ENCODE measurements at places on chromosomes 13 and 19.

DNA sequence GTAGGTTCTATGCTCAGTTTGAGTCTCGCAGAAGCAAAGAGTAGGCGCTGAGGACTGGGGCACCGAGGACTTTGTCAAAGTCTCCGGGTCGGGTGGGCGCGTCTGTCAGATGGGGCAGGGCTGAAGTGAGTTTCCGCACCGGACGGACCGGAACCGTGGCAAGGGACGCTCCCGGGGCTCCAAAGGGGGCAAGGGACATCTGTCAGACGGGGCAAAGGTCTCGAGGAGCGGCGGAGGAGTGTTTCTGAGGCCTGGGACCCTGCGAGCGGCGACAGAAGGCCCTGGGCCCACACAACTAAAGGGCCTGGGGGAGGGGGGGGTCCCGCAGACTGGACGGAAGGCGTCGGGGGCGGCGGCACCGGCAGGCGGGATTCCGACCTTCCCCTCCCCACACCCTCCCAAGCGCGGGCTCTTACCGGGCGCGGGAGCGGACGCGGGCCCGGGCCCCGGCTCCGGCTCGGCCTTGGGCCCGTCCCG is 13.3 kb upstream of the AKAP8L start:
- H3K4me1 ChIP-seq = peaks cover 24% of the 10 kb centered on the region
- peak overlapping the region; percentile 95 for H3K4me3 ChIP-seq
- DNase-seq = peak; percentile 84
- H3K27me3 ChIP-seq = no peaks in the 10 kb centered on the region

- peak overlapping the region; percentile 7 for H3K27ac ChIP-seq
- H3K36me3 ChIP-seq = peaks cover 26% of the 10 kb centered on the region
- DNase-seq = no peak
- H3K4me3 ChIP-seq = no peak overlapping the region
- peaks cover 1% of the 10 kb centered on the region for H3K4me1 ChIP-seq
These were observed 8.0 kb upstream of the PRR19 start for GRCh38 chr19:42293948-42294347.

DNA sequence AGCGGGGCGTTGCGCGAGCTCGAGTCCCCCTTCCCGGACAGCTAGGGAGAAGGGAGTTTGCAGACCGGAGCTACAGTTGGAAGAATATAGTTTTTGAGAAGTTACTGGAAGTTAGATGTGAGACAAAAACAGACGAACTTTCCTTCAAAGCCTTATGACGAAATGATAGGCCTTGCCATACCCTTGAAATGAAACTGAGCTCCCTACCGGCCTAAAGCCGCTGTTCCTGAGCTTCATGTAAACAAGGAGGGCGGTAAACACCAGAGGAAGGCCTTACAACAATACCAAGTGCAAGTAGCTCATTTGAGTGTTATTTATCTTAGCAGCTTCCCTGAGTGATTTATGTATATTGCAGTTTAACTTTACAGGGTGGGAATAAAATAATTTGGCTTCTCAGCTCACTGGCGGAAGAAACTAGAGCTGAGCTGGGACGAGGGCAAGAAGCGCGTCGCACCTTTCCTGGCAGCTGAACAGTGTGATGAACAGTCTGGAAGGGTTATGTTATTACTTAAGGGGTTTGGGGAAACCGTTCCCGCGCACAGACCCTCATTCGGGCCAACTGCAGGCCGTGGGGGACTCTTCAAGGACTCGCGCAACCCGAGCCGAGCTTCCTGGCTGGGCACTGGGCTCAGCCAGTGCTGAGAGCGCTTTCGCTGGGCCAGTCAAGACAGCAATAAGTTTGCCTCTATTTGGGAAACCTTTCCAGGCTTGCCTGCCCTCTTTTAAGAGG is 111.2 kb downstream of the KCNRG start:
- DNase-seq = no peak
- peak overlapping the region; percentile 89 for H3K27ac ChIP-seq
- peak overlapping the region; percentile 81 for H3K4me3 ChIP-seq
- H3K27me3 ChIP-seq = peaks cover 19% of the 10 kb centered on the region
- peaks cover 6% of the 10 kb centered on the region for H3K36me3 ChIP-seq

DNA sequence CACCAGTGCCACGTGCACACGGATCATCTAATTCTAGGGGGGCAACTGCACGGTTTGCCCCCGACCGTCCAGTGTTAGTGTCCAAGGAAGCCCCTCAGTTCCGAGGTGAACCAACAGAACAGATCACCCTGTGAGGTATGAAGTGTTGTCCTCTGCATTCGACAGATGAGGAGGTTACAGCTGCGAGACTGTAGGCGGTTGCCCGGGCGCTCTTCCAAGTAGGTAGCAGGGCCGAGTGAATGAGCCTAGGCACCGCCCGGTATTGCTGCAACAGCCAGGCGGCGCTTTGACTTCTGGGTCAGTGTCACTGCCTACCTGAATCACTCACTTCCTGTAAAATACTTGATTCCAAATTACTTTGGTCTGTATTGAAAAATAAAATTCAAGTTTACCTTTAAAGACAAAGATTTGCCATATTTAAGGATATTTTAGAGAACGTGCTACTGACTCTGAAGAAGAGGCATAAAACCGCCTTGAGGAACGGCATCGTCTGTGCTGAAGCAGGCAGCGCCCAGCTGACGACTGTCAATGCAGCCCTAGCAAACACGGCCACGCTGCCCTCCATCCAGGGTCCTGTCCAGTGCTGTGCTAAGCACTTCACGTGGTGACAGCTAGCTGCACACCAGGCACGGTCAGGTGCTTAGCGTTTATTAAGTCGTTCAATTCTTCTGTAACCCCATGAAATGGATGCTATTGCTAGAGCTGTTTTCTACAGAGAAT is 19.3 kb upstream of the RASA3 start:
- H3K4me3 ChIP-seq = no peak overlapping the region
- no peaks in the 10 kb centered on the region for H3K36me3 ChIP-seq
- peaks cover 10% of the 10 kb centered on the region for H3K4me1 ChIP-seq
- H3K27ac ChIP-seq = no peak overlapping the region

- H3K4me1 ChIP-seq = no peaks in the 10 kb centered on the region
- DNase-seq = no peak
- peaks cover 44% of the 10 kb centered on the region for H3K27me3 ChIP-seq
- no peak overlapping the region for H3K4me3 ChIP-seq
These were observed 82.5 kb upstream of the TM9SF2 start for GRCh38 chr13:99418843-99419140.

DNA sequence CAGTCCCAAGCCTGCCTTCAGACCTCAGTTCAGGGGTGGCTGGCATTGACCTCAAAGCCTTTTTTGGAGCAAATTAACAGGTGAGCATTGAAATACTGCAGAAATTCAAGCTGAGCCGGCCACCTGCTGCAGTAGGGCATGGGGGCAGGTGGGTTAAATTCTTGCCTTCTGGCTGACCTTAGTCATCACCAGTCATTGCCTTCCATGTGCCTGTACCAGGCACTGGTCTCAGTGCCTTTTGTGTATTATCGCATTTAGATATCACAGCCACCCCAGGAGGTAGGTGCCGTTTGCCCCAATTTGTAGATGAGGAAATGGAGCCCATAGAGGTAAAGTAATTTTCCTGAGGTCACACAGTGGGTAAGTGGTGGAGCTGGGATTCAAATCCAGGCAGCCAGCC is 7.2 kb downstream of the PPP1R37 start:
- H3K27ac ChIP-seq = no peak overlapping the region
- no peak overlapping the region for H3K4me3 ChIP-seq
- H3K27me3 ChIP-seq = no peaks in the 10 kb centered on the region
- peaks cover 72% of the 10 kb centered on the region for H3K4me1 ChIP-seq
- H3K36me3 ChIP-seq = peaks cover 2% of the 10 kb centered on the region
- no peak for DNase-seq

All from osteocyte (in vitro differentiated cells).